ENCODE measurements at places on chromosomes 5 and 9.

DNA sequence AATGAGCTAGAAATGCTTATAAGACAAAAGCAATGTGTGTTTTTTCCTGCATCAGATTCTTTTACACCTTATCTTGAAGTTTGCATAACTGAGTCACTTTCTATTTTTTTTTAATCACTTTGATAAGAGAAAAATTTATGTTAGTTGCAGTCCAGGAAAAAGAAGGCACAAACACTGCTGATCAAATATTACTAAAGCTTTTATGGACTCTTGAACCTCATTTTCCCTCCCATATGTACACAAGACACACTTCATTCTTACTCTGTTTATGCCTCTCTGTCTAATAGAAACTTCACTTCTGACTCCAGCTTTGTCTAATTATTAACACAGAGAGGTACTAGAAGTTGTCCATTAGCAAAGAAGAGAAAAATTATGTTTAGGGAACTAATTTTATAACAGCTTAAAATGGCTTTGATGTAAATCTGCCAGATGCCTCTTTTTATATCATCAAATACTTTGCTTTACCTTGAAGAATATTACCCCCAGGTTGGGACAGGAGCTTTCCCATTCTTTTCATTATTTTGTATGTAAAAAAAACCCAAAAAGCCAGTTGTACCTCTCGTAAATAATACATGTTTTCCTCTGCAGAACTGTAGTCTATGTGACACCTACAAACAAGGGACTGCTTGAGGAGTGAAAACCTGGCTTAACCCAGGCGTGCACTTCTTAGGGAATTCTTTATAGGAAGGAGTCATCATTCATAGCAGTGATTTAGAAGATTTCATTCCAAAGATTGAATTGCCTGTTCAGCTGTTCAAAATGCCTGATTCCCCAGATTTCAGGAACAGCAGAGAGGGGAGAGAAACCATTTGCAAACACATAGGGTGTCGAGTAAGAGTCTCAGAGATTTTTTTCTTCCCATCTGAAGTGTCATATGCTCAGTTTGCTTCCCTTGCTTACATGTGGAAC lies 72.6 kb downstream of the DAPK1 start:
- DNase-seq: no peak

GRCh38 chr5:143931476-143931875 lies 119.5 kb downstream of the HMHB1 start:
- no peak for DNase-seq

DNA sequence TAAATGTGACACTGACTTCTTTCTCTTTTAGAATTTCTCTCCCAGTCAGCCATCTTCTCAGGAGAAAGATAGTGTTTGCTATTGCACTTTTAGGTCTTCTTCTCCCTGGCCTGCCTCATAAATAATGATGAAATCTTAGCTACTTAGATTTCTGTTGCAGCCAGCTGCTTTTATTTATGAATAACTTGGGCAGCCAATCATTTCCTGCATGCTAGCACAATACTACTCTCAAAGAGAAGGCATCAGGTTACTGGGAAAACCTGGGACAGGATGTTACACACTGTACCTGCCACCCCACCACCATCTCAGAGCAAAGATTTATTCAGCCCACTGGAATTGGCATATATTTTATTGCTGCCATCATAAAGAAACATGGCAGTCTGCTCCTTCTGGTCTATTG lies 266.6 kb downstream of the PRELID2 start:
- no peak for DNase-seq

DNA sequence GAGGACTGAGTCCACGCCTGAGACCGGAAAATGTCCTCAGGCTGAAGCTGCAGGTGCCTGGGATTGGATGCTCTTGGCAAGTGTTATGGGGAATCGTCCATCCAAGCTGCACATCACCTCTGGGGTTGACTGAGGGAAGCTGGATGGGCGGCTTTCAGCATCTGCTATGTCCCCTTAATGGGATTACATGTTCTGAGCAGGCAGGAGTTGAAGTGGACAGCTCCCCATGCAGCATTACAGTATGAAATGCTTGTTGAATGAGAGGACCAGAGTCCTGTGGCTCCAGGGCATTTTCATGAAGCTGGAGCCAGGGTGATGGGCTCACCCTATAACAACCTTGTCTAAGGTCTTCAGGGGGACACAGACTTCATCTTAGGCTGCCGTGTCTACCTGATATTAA lies 270.9 kb downstream of the HSPA4 start:
- no peak for DNase-seq

DNA sequence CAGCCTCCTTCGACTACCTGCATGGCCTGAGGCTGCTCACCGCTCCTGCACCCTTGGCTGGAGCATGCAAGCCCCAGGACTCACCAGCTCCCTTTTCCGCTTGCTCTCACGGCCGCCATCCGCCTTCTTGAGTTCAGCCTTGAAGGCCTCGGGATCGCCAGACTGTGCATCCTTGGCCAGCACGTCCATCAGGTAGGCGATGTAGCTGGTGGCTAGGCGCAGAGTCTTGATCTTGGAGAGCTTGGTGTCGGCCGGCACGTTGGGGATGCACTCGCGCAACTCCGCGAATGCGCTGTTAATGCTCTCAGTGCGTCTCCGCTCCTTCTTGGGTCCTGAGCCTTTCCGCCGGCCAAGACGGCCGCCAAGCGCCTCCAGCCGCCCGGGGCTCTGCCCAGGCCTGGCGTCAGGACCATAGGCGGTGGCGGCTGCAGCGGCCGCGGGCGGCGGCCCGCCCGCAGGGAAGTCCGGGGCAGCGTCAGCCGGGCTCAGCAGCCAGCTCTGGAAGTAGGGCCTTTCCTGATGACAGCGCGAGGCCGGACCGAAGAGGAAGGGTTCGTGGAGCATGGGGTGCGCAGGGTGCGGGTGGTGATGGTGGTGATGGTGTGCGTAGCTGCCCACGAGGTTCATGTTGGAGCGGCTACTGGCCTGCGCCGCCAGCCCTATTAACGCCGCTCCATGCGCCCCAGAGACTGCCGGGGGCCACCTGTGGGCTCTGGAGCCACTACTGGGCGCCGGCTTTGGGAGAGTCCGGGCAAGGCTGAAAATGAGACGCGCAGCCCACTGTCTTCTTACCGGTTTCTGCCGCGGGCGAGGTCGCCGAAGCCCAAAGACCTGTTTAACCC lies 424 bp downstream of the HAND1 start:
- peak; percentile 57 for DNase-seq

DNA sequence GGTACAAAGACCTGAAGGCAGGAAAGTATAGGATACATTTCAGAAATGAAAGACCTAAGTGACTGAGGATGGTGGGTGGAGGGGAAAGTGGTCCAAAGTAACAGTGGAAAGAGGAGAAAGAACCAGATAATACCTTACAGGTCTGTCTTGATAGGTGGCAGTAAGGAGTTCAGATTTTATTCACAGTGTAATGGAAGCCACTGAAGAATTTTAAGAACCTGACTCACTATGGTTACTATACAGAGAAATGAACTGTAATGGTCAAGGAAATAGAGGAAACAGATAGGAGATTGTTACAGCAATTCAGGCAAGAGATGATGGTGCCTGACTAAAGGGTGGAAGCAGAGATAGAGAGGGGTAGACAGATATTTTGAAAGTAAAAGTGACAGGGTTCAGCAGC lies 46.5 kb downstream of the EPB41L4A start:
- no peak for DNase-seq

- DNase-seq: no peak
Observed at GRCh38 chr9:121559183-121559582, 59.5 kb upstream of the GGTA1 start.

- DNase-seq: no peak
Observed at GRCh38 chr9:21591221-21592062, 109.3 kb upstream of the IFNE start.

DNA sequence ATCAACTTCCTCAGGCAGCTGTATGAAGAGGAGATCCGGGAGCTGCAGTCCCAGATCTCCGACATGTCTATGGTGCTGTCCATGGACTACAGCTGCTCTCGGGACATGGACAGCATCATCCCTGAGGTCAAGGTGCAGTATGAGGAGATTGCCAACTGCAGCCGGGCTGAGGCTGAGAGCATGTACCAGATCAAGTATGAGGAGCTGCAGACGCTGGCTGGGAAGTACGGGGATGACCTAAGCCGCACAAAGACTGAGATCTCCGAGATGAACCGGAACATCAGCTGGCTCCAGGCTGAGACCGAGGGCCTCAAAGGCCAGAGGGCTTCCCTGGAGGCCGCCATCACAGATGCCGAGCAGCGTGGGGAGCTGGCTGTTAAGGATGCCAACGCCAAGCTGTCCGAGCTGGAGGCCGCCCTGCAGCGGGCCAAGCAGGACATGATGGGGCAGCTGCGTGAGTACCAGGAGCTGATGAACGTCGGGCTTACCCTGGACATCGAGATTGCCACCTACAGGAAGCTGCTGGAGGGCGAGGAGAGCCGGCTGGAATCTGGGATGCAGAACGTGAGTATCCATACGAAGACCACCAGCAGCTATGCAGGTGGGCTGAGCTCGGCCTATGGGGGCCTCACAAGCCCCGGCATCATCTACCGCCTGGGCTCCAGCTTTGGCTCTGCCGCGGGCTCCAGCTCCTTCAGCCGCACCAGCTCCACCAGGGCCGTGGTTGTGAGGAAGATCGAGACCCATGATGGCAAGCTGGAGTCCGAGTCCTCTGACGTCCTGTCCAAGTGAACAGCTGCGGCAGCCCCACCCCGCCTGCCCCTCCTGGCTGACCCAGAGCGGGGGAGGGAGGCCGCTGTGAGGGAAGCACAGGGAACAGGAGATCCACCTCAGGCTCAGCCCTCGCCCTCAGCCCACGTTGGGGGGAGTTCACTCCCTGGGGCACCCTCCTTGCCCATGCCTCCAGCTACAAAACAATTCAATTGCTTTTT lies 84.0 kb downstream of the SEC61B start:
- no peak for DNase-seq

GRCh38 chr5:43635374-43635773 lies 32.4 kb downstream of the NNT start:
- no peak for DNase-seq

GRCh38 chr5:57862471-57862911 lies 379.9 kb upstream of the ACTBL2 start:
- no peak for DNase-seq

- DNase-seq: no peak
Observed at GRCh38 chr9:137800196-137801022, 77.2 kb upstream of the CACNA1B start.

DNA sequence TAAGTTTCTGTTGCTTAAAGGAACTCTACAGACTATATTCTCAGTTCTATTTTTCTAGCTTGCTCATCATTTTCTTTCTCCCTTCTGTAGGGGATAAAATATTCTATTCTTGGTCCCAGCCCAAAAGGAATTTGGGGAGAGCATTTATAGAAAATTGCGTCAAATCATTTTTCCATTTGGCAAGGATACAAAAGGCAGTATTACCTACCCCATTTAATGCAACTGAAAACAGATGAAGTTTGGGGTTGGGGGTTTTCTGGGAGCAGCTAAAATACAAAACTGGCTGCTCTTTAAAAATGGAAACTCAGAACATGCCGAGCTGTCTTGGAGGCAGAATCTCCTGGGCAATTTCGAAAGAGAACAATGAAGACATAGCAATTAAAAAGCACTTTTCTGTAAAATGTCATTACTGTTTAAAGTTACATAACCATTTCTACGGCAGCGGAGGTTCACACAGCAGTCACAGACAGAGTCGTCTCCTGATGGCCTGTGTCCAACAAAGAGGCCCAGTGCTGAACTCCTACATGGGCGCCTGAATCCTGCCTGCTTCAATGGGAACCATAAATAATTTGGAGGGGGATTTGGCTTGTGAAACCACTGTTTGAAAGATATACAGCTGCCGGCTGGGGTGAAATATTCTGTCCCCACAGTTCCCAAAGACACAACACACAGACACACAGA lies 152.4 kb downstream of the BRINP1 start:
- DNase-seq: peak; percentile 40

GRCh38 chr5:174608631-174609097 lies 115.7 kb upstream of the MSX2 start:
- DNase-seq: no peak

- no peak for DNase-seq
Observed at GRCh38 chr9:89750117-89750791, 145.4 kb downstream of the GADD45G start.

DNA sequence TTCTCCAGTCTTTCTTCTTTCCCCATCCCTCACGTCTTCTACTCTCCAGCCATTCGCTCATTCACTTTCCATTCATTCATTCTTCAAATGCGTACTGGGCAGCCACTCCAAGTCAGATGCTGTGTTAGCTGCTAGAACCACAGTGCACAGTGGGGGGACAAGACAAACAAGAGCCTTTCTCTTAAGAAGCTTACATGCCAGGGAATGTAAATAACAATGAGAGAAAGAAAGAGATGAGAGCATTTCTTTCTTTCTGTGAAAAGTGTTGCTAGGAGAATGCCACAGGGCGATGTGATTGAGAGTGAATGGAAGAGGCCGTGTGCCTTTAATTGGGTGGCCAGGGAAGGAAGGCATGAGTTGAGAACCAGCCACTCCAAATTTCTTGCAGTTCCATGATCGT lies 46.3 kb upstream of the SMIM23 start:
- DNase-seq: no peak

DNA sequence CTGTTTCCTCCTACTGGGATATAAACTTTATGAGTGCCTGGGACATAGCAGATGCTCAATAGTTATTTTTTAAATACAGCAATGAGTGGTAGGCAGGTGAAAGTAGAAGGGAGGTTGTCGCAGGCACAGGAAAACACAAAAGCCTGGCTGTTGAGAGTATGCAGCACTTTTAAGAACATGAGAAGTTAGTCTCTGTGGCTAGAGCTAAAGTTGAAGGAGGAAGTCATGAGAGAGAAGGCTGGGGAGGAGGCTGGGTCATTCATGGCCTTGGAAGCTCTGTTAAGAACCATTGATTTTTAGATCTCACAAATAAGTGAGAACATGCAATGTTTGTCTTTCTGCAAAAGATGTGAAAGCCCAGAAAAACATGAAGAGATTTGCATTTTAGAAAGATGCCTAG lies 126.7 kb downstream of the PRKACG start:
- no peak for DNase-seq

- DNase-seq: no peak
Observed at GRCh38 chr9:3912280-3912679, 386.5 kb upstream of the RFX3 start.

- DNase-seq: no peak
Observed at GRCh38 chr5:17156463-17156862, 61.0 kb upstream of the BASP1 start.

- no peak for DNase-seq
Observed at GRCh38 chr5:121976979-121977378, 15.2 kb downstream of the SRFBP1 start.

DNA sequence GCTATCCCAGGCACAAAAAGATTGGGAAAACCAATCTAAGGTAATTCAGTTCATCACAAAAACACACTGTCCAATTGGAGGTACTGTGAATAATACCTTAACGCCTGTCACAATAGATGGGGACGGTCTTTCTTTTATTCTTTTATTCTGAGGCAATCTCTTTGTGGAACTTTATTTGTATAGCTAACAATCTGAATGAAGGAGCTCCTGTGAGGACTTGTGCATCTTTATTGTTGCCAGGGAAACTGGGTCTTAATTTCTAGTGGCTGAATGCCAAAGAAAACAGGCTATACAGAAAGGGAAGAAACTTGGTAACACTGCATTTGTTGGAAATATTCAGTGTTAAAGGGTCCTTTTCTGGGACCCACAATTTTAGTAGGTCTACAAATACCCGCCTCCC lies 546.9 kb upstream of the C9orf72 start:
- DNase-seq: no peak
